ENCODE measurements at places on chromosomes 12 and 14.

DNA sequence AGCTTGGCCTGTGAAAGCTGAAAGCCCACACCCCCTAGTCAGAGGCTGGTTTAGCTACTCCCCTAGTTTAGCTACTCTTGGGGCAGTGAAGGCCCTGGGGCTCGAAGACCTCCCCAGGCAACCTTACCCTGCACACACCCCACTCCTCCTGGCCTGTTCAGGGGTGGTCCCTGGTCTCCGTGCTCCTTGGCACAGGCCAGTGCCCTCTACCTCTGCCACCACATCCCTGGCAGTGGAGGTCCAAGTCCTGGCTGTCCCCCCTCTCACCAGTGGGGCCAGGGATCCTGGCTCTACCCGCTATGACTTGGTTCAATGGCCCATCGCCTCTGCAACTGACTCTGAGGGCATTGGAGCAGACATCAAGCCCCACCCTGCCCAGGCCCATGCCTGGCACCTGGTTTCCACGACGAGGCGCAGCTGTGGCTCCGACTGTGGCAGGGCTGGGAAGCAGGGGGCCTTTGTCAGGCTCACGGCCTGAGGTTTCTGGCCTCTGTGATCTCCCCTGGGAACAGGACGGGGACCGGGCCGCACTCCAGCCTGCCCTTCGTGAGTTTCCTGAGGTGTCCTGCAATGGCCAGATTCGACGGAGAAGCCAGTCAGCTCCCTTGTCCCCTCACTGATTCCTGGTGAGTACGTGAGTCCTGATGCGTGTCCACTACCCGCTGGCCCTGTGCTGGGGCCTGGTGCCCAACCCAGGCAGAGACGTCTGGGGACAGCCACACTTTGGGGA, 5.7 kb downstream of the TMEM121 start:
- DNase-seq: no peak

- DNase-seq: no peak
Observed at GRCh38 chr12:45994736-45995135, 4.4 kb upstream of the SCAF11 start.

GRCh38 chr12:69623970-69624369, 13.3 kb upstream of the LRRC10 start:
- no peak for DNase-seq

DNA sequence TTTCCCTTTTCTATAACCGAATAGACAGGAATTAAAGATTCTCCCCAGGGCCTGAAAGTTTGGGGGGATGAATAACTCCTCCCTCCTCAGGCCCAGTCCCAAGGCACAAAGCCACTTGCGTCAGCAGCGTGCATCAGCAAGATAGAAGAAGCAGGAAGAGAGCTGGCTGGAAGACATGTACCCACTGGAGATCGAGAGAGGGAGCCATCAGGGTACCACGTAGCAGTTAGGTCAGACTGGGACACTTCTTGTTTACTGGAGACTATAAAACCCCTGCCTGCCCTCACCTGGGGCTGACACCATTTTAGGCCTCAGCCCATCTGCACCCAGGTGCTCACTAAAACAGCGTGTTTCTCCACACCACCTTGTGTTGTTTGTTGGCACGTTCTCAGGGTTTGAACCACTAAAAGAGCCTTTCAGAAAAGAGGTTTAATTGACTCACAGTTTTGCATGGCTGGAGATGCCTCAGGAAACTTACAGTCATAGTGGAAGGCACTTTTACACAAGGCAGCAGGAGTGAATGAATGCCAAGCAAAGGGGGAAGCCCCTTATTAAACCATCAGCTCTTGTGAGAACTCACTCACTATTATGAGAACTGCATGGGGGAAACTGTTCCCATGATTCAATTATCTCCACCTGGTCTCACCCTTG, 93.2 kb downstream of the TMTC3 start:
- DNase-seq: no peak

- DNase-seq: no peak
Observed at GRCh38 chr12:2963760-2964292, 4.6 kb downstream of the TEAD4 start.

DNA sequence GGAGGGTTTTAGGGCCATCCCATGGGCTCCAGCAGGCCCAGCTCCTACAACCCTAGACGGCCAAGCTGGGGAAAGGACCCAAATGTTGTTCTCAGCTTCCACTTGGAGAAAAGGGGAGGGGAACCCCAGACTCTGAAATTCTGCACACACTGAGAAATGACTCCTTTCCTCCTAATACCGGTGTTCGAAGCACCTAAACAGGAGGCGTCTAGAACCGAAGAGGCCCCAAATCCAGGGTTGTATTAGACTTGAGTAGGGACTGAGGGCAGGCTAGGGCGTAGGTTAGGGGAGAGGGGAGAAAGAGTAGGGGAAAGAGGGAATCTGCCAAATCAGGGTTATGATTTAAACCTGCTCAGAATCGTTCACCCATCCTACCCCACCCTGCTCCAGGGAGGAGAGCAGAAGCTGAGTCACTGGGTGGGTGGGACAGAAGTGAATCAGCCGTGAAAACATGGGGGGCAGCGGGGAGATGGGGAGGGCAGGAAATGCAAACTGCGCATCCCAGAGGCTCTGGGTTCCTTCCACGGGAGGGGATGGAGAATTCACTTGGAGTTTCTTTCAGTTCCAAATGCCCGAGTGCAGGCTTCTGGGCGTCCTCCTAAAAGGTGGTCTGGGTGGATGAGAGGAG, 1.0 kb downstream of the IGFBP6 start:
- peak; percentile 34 for DNase-seq

DNA sequence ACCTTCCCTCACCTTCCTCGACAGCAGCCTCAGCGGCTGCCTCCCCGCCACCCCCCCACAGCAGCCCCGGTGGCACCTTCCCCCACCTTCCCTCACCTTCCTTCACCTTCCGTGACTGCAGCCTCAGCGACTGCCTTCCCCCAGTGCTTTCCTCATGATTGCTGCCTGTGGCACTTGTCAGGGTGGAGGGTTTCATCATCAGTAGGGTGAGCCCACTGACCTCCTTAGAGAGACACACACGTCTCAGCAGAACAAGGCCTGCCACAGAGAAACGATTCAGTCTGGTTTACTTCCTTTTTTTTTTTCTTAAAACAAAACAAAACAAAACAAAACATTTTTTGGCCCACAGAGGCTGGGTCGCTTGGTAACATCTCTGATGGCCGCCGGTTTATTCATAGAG, 75.0 kb downstream of the EP400 start:
- no peak for DNase-seq

GRCh38 chr14:90714811-90715210, 101.4 kb downstream of the TTC7B start:
- no peak for DNase-seq

DNA sequence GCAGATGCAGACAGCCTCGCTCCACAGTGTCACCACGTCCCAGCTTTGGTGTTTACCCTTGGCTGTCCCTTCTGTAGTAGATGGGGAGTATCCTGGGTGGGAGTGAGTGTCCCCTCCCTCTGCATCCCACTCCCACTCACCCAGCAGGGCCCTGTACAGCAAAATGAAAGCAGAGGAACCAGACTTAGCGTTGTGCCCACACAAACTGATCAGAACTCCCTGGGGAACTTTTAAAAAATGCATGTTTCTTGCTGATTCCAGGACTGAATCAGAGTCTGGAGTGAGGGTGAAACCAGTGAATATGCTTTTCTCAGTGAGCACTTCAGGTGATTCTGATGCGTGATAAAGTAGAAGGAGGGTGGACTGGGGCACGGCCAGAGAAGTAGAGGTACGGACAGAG, 2.9 kb downstream of the ACVRL1 start:
- DNase-seq: no peak

GRCh38 chr14:104590240-104590965, 10.8 kb downstream of the C14orf180 start:
- no peak for DNase-seq

DNA sequence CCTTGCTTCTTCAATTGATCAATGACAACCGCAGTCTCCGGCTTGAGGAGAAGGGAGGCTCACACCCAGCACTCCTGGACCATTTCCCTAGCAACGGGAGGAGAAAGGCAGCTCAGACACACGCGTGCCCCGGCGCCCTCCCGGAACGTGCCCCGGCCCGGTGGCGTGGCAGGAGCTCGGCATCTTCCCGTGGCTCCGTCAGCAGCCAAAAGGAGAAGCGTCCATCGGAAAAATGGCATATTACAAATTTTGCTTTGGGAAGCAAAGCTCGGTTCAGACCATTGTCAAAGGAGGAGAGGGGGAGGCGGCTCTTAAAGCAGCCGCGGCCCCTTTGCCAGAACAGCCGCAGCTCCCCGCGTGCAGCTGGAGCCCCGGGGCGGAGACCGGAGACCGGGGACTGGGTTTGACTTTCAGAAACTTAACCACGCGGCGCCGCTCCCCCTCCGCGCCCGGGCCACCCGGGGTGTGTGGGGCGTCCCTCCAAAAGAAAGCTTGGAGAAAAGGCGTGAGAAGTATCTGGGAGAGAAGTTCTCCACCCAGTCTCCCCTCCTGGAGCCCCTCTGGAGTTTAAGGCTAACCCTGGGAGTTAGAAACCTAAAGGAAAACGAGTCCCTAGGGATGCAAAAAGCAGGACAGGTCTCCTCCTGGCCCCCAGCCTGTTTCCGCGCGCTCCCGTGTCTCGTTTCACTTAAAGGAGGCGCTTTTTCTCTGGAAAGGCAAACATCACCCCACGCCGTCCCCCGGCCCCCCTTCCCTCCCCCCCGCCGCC, 545 bp downstream of the PPFIA2 start:
- DNase-seq: no peak

DNA sequence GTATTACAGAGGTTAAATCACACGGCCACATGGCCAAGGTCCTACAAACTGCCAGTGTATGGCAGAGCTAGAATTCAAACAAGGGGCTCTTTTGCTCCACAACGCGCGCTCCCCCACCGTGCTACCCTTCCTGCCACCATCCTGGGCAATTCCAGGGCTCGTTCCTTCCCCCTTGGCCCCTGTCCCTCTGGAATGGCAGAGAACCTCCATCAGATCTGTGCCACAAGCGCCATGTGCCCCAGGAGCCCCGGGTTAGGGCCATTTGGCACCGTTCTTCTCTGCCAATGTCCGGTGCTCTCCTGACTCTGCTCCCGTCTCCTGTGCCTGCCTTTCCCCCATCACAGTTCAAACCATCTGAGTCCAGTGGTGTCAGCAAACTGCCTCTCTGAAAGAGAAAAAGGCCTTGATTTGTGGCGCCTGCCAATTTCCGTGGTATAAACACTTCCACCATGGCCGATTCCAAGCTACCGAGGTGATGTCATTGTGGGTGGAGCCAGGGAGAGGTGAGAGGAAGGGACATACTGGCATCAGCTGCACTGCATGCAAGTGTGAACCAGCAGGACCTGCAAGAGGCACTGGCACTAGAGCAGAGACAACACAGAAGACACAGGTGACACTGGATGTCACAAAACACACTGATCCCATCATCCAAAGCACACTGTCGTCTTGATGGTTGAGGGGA, 163.1 kb downstream of the CALM1 start:
- DNase-seq: no peak

- no peak for DNase-seq
Observed at GRCh38 chr12:67879937-67880336, 109.3 kb upstream of the IFNG-AS1 start.
